DMS79 (cell line): ENCODE measurements at places on chromosomes 4 and X.

DNA sequence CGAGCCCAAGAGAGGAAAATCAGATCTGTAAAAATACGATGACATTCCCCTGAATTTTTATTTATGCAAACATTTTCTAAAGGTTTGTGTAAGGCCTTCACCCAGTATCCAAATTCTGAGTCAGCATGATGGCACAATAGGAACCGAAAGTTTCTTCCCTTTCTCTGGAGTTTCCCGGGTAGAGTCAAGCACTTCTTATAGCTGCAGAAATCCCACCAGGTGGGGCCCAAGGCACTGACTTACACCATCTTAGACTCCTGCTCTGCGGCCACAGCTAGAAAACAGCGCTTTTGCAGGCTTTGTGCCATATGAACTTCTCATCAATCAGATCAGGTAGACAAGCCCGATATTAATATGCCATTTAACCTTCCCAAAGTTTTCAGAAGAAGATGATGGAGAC lies 13.4 kb downstream of the LEF1 start:
- DNase-seq = no peak

DNA sequence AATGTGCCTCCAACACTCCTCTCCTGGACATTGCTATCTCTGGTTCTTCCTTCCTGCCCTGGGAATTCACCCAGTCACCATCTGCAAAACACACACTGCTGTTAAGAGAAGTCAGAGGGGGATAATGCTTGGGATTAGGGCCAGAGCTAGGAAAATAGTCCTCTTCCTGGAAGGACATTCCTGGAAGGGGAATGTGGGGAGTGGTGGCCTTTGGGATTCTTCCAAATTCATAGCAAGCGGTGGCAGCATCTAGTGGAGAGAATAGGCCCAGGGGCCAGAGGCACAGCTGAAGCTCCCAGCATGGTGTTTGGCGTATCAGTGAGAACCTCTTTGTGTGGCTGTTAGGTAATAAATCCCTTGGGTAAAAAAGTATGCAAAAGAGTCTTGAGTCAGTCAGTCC lies 34.3 kb downstream of the SHROOM4 start:
- no peak for DNase-seq

DNA sequence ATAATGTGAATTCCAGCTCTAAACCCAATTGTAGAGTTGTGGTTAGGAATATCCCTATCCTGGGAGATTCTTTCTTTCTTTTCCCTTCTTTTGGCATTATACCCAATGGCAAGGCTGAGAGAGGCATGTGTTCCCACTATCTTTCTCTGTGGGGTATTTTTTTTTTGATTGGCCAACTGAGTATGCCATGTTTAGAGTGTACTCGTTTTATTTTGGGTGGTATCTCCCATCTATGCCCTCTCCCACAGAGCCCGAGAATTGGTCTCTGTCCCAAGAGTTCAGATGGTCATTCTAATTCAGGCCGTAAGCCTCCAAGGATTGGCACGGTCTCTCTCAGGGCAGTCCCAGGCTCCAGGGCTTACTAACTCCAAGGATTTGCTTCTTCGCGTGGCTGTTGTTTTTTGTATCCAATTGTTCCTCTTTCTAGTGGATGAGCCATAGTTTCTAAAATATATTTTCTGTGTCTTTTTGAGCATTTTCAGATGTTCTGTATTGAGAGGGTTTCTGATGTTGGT lies 198.8 kb downstream of the SLC4A4 start:
- no peak for DNase-seq

GRCh38 chr4:51830156-51830720 lies 12.7 kb upstream of the DCUN1D4 start:
- DNase-seq = no peak

GRCh38 chr4:121824950-121825349 lies 1.3 kb upstream of the CCNA2 start:
- no peak for DNase-seq

DNA sequence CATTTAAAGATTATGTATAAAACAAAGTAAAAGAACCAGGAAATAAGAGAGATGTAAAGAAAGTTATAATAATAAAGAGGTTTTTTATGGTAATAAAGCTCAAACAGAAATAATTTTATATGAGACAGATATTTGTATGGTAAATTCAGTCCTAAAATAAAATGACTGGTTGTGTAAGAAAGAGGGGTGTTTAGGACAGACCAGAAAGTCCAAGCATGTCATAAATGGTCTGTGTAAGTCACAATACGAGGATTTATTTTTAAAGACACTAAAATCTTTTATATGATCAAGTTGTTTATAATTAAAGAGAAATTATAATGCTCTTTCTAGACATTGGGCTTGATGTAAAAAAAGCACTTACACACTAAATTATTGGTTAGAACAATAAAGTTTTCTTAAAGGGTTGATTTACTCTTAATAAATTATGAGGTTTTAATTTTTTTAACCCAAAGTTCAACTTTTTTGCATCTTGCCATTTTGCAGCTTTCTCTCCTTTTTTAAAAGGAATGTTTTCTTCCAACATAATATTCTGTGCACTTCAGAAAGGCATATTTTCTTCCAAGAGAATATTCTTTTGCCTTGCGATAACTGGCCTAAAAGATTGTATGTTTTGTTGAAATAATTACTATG lies 61.9 kb upstream of the TCEAL2 start:
- DNase-seq = no peak

DNA sequence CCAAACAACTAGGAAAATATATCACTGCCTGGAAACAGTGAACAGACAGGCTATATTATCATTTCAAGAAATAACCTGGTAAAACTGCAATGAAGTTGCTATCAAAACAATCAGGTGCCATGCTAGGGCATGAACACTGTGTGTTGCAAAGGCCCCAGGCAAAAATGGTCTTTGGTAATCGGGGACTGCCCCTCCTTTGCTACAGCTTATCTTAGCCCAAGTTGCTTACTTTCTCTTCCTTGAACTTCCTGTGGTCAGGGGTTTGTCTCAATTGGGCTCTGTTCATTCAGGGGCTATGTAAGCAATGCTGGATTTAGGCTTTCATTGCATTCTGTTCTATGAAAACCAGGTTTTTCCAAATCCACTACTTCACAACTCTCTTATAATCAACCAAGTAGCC lies 30.4 kb downstream of the SCML1 start:
- no peak for DNase-seq

DNA sequence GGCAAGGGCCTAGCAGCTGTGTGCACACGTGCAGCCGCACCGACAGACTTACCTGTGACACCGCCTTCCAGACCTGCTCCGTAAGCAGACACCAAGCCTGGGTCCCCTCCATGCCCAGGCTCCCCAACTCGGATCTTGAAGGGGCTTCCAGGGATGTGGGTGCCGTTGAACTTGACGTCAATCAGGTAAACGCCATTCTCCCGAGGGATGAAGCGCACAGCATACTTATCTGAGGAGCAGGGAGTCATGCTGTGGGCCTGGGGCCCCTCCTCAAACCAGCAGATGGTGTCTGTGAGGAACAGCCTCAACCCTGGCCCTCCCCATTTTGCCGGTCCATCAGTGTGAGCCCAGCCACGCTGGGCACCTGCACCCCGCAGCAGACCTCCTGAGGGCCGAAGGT lies 24.5 kb downstream of the FLNA start:
- DNase-seq = no peak

GRCh38 chr4:71009890-71010588 lies 16.6 kb downstream of the DCK start:
- no peak for DNase-seq

DNA sequence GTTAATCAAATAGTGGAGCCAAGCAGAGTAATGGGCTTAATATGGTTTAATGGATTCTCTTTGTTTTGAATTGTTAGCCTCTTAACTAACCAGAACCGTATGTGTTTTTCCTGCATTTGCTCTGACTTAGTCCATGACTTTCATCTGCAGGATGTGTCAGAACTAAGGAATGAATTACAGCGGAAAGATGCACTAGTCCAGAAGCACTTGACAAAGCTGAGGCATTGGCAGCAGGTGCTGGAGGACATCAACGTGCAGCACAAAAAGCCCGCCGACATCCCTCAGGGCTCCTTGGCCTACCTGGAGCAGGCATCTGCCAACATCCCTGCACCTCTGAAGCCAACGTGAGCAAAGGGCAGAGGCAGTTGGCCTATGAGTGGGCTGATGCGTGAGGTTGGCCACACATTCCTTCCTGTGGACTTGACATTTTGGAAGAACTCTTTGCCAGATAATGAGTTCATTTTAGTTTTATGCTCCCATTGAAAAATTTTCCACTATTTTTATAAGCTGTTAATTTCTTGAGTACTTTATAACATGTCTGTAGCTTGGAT lies 9.1 kb downstream of the MED28 start:
- no peak for DNase-seq

DNA sequence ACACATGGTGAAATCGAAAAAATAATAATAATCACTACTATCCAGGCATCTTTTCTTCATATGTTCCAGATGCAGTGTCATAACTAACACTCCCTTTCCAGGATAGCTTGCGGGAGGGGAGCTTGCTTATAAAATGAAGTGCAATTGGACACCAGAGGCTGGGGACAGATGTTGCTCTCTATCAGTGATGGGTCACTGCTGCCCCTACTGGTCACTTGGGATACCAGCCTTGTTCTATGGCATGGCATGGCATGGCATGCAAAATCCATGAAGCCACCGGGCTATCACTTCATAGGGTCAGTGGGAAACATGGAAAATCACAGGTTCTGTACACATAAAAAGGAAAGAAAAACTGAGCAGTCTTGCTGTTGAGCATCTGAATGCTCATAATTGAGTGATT lies 168.1 kb downstream of the GLRA2 start:
- DNase-seq = no peak

DNA sequence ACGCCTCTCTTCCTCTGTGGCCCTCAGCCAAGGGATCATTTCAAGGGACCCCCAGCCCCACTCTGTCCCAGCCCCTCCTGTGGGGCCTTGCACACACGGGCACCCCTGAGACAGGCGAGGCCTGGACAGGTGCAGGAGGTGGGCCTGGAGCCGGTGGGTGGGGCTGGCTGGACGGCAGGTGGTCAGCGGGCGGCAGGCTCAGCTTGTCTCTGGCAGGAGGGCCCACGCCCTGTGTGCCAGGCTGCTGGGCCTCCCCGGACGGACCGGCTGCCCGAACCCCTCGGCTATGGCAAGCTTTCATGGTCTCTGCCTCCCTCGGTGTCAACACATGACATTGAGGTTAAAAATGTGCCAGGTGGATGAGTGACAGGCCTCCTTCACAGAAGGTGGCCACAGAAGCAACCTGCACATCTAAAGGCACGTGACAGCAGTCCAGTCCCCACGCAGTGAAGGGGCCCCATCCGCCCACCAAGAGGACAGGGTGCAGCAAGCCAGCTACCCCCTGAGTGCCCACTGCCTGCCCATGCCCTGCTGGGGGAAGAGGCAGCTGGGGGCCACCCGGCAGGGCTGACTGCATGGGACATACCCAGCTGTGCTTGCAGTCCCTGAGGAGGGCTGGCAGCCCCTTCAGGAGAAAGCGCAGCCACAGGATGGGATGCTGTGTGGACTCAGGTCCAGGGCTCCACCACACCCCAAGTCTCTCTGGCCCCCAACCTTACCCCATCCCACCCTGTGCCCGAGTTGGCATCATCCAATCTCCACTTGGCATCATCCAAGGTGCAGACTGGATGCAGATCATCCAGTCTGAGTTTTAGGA lies 109.3 kb downstream of the FAM53A start:
- no peak for DNase-seq

DNA sequence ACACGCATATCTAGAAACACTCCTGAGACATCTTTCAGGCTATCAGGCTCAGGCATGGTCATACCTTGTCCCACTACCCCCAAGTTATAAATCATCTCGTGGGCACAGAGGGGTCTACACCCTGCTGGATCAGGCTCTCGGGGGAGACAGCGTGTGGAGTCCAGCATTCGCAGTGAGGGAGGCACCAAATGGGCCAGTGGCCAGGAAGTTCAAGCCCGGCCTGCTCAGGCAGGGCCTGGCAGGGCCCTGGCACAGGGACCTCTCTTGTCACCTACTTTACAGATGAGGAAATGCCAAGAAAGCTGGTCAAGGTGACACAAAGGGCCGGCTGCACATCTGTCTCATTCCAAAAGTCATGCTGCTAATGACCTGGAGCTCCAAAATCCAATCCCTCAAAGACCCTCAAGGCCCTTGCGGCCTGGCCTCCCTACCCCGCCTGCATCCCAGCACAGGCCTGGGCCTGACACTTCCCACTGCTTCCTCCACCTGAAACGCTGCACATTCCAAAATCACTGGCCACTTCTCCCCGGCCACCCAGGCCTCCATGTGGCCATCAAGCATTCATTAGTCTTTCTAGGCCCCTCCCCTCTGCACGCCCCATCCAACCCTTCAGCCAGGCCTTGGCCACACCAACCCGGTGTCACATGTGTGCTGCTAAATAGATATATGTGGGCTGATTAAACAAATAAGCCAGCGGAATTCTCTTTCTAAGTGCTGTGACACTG lies 35.6 kb downstream of the ACOX3 start:
- DNase-seq = no peak

DNA sequence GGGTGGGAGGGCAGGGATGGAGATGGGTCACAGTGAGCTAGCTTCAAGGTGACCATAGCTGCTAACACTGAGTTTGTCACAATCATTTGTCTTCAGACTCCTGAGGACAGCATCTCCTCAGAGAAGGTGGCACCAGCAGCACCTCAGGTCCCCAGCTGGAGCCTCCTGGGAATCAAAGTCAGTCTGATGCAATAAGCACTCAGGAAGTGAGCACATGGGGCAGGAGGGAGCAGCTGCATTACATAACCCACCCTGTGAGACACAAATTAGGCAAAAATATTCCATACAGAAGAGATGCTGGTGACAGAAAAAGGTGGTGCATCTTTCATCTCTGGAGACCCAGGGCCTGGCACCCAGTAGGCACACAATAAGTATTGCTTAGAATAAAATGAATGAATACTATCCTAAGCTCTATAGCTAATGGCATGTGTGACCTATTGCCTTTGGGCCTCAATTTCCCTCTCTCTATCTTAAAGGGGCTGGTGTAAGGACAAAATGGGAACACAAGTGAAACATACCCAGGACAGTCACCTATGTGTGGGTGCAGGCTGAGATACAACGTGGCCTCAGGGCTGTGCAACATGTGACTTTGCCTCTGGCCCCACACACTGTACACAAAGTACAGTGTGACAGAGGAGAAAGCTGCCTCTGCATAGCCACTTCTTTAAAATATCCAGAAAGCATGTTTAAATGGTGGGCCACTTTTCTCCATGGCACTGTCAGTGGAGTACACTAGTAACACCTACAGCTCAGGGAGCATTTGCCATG lies 37.1 kb downstream of the SLC39A8 start:
- DNase-seq = no peak

GRCh38 chr4:39054497-39054896 lies 7.5 kb upstream of the KLHL5 start:
- no peak for DNase-seq

GRCh38 chrX:47145395-47146120 lies 537 bp downstream of the RBM10 start:
- peak; percentile 34 for DNase-seq

- no peak for DNase-seq
These were observed 134.7 kb upstream of the USP9X start for GRCh38 chrX:40950546-40950945.

GRCh38 chr4:137180349-137180748 lies 351.9 kb downstream of the PCDH18 start:
- no peak for DNase-seq

DNA sequence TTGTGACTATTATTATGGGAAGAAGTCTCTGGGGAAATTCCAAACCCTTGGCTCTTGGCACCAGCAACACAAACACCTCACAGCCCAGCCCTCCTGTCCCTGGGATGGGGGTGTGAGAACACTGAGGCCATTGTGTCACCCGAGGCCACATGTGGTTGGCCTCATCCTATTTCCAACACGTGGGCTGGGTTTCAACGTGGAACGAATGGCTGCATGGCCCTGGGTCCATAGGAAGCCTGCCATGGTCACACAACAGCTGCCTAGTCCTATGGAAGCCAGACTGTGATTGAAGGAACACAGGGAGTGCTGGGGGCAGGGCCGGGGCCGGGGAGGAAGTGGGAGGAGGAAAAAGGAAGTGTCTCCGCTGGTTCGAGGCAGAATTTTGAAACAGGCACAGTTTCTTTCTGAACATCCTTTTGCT lies 10.0 kb downstream of the CLCN4 start:
- DNase-seq = no peak
